NCI-H524 (cell line): ENCODE measurements at places on chromosomes 6 and 20.

DNA sequence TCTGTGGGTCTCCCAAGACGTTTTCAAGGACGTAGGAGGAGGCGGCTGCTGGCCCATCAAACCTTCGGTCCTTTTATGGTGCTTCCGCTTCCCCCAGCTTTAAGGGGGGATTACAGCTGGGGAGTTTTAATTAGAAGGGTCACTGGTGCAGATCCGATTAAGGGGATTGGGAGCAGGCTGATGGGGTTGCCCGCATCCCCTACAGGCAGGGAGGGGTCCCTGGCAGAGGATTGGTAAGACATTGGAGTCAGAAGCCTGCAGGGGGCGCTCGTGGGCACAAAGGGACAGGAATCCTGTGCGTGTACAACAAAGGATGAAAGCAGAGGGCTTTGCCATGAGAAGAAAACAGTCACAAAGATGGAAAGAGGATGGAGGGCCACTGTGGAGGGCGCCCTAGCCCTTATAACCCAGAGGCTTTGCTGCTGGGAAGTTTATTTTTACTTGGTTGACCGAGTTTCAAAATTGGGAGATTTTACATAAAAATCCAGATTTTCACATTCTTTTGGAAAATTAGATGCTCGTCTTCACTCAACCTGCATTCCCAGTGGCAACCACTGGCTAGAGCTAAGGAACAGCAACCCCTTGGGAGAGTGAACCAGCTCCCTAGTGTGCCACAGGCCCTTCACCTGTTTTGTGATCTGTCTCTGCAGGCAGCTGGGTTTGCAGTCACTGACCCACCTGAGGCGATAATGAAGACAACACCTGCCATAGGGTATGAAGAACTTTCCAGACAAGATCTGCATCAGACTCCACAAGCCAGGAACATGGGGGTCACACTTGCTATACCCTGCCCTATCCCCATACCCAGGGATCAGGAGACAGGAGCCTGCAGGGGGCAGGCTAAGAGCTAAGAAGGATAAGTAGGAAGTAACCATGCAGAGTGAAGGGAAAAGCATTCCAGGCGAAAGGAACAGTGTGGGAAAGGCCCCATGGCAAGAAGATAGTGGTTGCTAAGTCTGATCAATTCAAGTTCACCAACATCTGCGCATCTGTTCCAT, 97.7 kb downstream of the KCNB1 start:
- peak; percentile 96 for DNase-seq

DNA sequence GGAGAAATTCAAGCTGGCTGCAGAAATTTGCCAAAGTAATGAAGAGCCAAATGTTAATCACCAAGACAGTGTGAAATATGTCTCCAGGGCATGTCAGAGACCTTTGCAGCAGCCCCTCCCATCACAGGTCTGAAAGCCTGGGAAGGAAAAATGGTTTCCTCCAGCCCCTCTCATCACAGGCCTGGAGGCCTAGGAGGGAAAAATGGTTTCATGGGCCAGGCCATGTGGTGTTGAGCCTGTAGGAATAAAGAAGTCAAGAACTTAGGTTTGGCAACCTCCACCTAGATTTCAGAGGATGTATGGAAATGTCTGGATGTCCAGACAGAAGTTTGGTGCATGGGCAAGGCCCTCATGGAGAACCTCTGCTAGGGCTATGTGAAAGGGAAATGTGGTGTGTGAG, 185.0 kb downstream of the SLC35F1 start:
- DNase-seq = no peak

GRCh38 chr20:52104546-52105441, 86.8 kb downstream of the ZFP64 start:
- DNase-seq = peak; percentile 32

DNA sequence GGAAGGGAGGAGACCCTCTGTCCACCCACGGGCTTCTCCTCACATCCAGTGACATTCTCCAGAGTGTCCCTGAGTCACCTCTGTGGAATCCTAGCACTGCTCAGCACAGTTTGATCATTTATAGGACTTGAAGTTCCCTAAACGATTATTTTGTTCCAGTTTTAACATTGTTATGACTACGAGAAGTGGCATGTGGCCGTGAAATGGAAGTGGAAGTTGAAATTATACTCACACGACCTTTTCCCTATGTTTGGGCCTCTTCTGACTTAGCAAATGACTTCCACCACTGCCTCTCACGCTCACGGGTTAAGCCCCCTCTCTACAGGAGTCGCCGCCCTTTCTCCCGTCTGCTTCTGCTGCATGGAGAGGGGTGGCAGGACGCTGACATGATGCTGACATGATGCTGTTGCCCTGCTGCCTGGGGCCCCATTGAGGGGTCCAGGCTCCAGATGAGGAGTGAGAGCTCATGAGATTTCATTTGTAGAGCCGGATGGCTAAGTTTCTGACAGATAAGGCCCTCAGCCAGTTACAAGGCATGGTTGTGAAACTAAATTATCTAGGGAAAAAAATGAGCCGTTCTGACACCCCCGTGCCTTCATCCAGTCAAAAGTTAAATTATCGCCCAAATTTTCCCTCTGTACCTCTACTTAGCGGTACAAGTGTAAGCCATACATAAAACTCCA, 153.6 kb upstream of the UST start:
- DNase-seq = no peak

- DNase-seq = no peak
Observed at GRCh38 chr20:18213002-18213401, 75.3 kb upstream of the ZNF133 start.

DNA sequence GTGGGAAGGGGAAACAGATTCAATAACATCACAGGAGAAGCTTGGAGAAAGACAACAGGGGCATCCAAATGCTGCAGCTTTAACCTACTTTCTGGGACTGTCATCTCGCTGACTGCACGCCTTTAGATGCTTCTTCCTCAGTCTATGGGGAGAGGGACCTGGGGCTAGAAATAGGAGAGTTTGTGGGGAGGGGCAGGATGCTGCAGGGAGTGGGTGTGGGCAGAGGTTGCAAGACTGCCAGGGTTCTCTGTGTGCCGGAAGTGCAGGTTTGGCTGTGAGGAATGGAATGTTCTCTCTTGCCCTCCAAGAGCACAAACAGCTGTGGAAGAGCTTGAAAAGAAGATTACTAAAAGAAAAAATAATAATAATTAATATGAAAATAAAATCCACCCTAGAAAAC, 93.2 kb downstream of the FOXO3 start:
- DNase-seq = no peak

GRCh38 chr6:139134064-139134395, 850 bp upstream of the HECA start:
- no peak for DNase-seq
